NCI-H1436 treated with DMSO at 0.1 percent for 48 hours (cell line): ENCODE measurements at places on chromosomes 16 and 17.
A peak's percentile ranks its signal among the peaks of the same experiment; 100 is the strongest.

DNA sequence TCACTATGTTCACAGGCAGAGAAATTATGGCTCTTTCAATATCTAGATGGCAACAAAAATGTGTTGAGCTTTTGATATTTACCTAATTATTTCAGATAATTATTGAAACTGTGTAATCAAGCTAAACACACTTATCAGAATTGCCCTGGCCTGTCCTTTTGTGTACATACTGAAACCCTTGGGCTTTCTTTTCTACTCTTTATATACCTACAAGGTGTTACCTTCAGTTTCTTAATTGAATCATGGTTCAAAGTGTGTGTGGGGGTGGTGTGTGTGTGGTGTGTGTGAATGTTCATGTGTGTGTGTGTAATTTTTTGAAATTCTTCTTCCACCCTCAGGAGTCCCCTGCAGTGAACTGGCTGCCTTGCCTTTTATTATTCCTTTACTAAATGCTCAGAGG, 506.8 kb upstream of the SOX9 start:
- peak; percentile 93 for DNase-seq

DNA sequence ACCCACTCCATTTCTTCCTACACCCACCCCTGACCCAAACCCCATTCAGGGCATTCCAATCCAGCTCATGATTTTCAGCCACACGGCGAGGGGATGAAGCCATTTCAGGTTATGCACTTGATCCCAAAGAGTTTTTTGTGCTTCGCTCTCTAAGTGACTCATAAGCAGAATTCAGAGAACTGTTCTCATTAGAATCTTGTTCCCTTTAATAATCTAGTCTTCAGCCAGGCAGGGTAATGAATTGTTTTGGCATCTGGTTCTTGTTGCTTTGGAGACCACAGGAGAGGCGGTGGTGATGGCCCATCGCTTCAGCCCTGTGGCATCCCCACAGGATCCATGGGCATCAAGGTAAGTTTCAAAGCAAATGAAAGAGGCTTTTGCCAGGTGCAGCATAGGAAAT, 4.8 kb upstream of the KRT31 start:
- DNase-seq: no peak

GRCh38 chr17:49235896-49236295, 5.3 kb upstream of the PHOSPHO1 start:
- DNase-seq: no peak

DNA sequence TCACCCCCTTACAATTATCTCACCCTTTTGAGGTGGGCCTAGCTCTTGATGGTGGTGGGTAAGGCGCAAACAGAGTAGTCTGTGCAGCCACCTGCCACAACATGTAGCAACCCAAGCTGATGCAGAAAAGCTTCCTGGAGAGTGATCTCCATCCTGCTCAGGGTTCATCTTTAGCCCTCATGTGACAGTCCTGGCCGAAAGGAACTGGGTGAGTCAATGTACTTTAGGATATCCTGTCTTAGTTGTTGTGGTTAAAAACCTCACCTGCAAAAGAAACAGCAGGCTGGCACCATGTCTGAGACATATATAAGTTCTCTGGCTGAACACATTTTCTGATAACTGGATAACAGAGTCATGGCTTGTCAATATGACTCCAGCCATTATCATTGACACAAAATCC, 183.5 kb upstream of the CPHXL start:
- no peak for DNase-seq

GRCh38 chr17:5510771-5511170, 24.4 kb downstream of the MIS12 start:
- DNase-seq: no peak

- no peak for DNase-seq
Measured at GRCh38 chr16:22813223-22813947, 577 bp upstream of the HS3ST2 start.

DNA sequence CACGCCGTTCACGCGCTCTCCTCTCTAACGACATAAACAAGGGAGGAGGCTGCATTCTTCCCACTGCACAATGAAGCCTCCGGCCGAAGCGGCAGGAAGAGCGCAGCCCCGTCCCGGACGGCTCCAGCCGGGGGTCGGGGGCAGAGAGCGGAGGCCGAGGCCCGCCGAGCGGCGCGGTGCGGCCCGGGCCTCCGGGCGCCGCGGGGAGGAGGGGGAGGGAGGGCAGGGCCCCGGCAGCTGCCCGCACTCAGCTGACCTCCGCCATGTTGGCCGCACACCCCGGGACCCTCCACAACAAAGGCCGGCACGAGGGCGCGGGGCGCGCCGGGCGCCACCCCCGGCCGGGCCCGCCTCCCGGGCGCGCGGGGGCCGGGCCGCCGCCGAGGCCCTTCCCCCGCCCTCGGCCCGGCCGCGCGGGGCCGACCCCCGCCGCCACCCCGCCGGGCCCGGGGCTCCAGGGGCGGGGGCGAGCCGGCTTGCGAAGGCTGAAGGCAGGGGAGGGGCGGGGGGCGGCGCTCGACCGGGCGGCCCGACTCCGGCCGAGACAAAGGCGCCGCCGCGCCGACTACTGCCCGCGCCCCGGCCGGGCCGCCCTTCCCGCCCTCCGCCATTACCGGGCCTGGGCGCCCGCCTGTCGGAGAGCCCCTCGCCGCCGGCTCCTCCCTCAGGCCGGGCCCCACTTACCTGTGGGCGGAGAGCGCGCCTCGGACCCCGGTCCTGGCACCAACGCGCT, 527 bp downstream of the SIAH1 start:
- DNase-seq: no peak

DNA sequence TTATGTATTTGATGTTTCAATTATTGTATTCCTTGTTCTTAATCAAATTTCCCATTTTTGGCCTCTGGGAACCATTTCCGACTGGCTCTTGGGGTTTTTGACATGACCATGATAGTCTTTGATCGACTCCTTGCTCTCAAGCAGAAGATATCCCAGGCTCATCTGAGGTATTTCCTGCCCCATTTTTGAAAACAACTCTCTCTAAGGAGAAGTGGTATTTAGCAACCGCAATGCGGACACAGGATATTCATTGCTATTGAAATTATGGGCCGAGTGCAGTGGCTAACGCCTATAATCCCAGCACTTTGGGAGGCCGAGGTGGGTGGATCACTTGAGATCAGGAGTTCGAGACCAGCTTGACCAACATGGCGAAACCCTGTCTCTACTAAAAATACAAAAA, 5.5 kb downstream of the TANGO6 start:
- no peak for DNase-seq

DNA sequence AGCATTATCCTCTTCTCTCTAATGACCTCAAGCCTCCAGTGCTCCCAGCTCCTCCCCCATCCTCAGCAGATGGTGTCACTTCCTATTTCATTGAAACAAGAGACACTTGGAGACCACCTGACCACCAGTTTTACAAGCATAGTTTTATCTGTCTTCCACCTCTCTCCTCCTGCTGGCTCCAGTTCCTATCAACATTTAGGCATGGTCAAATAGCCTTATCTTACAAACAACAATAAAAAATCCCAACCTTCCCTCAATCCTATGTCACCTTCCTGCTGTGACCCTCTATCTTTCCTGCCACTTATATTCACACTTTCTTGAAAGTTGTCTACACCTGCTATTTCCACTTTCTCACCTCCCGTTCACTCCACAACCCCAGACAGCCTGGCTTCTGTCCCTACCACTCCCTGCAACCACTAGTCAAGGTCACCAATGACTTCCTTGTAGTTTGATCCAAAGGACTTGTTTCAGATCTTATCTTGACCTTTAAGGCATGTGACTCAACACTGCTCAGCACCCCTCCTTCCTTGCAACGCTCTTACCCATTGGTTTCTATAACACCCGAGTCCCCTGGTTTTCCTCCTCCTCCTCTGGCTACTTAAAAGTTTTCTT, 4.3 kb upstream of the NTN1 start:
- no peak for DNase-seq

DNA sequence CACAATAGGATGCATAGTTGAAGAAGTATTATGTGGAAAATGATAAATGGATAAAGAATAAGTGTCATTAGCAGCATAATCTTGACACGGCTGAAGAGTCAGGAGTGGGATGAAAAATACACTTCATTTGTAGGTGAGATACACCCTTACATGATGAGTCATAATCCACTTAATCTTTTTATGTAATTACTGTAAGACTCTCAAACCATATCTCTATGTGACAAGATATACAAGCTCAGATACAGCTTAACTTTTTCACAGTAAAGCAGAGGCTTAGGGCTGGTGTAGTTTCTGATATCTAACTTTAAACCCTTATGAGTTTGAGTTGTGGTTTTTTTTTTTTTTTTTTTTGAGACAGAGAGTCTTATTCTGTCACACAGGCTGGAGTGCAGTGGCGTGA, 101.2 kb downstream of the FTO start:
- DNase-seq: no peak

DNA sequence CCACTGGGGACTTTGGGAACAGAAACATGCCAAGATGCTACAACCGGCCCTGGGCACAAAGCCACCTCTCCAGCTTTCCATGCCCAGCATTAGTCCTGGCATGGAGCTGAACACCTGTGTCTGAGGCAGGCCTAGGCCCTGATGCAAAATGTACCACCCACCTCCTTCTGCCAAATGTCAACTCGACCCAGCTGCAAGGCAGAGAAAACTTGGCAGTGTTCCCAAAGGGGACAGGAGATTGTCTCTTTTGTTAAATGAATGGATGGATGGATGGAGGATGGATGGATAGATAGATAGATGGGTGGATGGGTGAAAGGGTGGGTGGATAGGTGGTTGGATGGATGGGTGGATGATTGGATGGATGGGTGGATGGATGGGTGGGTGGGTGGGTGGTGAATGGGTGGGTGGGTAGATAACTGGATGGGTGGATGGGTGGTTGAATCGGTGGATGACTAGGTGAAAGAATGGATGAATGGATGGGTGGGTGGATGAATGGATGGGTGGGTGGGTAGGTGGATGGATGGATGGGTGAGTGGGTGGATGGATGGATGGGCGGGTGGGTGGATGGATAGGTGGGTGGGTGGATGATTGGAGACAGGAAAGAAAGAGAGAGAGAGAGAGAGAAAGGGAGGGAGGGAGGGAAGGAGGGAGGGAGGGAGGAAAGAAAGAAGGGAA, 73.4 kb upstream of the TNRC6C start:
- DNase-seq: no peak

DNA sequence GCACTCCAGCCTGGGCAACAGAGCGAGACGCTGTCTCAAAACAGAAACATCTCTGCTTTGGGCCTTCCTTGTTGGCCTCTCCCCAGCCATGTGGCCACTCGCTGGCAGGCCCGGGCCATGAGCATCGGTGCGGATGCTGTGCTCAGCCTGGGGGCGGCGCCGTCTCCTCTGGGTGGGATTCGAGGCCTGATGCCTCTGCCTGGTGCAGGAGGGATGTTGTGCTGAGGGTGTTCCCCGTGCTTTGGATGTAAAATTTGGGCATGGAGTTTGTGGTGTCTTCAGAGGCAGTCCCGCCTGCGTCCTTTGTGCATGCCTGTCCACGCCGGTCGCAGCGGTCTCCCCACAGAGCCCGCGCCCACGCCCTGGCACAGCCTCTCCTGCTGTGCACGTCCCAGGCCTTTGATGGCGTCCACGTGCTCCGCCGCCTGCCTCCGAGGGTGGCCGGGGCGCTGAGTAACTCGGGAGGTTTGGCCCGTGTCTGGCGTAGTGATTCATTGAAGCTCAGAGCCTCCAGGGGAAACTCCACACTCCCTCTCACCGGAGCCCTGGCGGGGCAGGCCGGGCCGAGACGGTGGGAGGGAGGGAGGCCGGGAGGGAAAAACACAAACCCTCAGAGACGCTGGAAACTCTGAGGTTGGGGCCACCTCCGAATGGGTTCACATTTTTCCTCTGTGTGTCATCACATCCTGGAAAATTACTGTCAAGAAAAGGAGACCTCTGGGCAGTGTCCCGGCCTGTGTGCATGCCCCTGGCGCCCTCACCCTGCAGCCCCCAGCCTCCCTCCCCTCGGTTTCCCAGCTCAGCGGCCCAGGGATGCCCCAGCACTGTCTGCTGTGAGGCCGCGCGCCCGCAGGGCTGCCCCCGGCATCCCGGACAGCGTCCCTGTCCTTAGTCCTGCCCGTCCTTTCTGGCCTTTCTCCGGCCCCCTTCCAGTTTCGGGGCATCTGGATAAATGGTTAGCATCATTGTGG, 19.0 kb downstream of the CENPX start:
- no peak for DNase-seq

- DNase-seq: no peak
Measured at GRCh38 chr16:18932243-18932987, 6.2 kb upstream of the SMG1 start.

DNA sequence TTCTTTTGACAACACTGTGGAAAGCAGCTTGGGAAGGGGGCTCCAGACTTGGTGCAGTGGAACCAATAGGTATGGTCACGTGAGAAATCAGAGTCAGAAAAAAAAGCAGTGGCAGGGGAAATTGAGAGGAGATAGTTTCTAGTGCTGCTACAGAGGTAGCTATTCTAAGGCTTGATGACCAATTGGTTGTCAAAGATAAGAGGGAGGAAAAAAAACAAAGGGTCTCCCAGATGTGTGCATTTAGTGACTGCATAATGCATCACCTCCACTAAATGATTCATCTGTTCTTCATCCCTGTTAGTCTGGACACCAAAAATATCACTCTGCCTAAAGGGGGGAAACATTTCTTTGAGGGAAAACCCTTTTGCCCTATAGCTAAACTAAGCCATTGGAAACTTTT, 56.5 kb downstream of the PIGL start:
- DNase-seq: no peak

- DNase-seq: no peak
Measured at GRCh38 chr16:66521252-66521713, 28.6 kb downstream of the TK2 start.

GRCh38 chr16:70470927-70471341, 16.5 kb downstream of the FCSK start:
- DNase-seq: no peak

DNA sequence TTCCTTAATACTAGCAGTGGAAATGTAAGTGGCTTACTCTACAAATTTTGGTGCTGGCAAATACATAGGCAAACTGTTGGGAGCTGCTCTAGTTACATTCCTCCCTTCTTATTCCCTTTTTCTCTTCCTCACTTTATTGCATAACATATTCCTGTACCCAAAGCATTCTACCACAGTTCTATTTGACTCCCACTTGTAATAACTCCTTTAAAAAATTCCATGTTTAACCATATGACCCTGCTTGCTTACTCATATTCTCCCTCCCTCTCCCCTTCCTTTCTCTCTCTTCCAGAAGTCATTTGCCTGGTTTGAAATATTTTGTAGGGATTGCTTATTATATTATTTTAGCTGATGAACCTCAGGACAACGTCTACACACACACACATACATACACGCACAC, 22.7 kb downstream of the NQO1 start:
- DNase-seq: no peak

GRCh38 chr16:58488531-58488930, 11.4 kb upstream of the NDRG4 start:
- DNase-seq: no peak

GRCh38 chr16:87017371-87018012, 299.7 kb downstream of the C16orf95 start:
- no peak for DNase-seq
